ENCODE measurements at places on chromosomes 1 and 21. TPM values are rescaled to one million over a fixed set of nuclear protein-coding genes. Genes with fewer than 3 reads are reported as not detected.

GRCh38 chr1:172600615-172601014 lies 58.3 kb upstream of the FASLG start:
- H3K4me3 ChIP-seq: no peak overlapping the region
- peaks cover 73% of the 10 kb centered on the region for H3K36me3 ChIP-seq
- DNase-seq: no peak
- no peak overlapping the region for H3K27ac ChIP-seq
- no peaks in the 10 kb centered on the region for H3K4me1 ChIP-seq
- H3K27me3 ChIP-seq: no peaks in the 10 kb centered on the region

DNA sequence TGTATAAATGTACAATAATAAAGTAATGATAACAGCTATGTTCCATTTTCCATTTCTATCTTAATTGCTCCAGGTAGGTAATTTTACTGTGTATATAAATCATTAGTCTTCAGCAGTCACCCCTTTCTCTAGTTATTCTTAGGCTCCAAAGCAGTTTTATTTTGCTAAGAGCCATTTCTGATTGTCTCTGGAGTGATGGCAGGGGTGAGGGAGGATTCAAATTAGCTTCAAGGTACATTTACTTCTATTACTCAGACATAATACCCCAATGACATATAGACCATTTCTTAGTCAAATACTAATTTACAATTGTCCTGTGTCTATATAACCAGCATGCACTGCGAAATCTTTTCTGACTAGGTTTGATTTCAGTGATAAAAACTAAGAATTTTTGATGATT lies 663.4 kb upstream of the PRMT6 start:
- no peak for DNase-seq
- no peak overlapping the region for H3K4me3 ChIP-seq
- no peaks in the 10 kb centered on the region for H3K4me1 ChIP-seq
- no peaks in the 10 kb centered on the region for H3K27me3 ChIP-seq

FAM110D gene
- polyA plus RNA-seq: 1.1 TPM

DNA sequence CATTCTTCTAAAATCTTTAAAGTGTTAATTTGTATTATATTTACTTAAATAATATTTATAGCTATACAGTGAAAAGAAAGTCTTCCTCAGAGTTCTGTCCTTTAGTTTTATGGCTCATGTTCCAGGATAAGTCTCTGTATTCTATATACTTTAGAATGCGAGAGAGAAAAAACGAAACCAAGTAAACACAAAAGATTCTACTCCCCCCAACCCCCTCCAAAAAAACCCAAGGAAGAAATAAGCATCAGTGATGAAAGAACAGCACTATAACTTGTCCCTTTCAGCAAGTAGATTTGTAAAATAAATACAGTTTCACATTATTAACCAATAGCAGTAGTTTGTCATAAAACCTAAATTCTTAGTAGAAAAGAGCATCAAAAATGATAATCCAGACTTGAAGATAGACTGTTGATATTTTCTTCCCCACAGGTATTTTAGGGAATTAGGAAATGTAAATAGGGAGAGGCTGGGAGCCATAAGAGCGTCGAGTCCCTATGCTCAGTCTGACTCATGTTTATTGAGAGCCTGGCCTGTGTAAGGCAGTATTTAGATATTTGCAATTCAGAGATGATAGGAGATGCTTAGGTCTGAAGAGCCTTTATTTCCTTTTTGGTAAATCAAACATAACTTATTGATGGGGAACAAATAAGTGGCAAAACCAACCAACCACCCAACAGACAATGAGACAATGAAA lies 35.5 kb downstream of the CDC14A start:
- DNase-seq: no peak
- no peak overlapping the region for H3K4me3 ChIP-seq
- no peaks in the 10 kb centered on the region for H3K27me3 ChIP-seq
- no peaks in the 10 kb centered on the region for H3K36me3 ChIP-seq

DNA sequence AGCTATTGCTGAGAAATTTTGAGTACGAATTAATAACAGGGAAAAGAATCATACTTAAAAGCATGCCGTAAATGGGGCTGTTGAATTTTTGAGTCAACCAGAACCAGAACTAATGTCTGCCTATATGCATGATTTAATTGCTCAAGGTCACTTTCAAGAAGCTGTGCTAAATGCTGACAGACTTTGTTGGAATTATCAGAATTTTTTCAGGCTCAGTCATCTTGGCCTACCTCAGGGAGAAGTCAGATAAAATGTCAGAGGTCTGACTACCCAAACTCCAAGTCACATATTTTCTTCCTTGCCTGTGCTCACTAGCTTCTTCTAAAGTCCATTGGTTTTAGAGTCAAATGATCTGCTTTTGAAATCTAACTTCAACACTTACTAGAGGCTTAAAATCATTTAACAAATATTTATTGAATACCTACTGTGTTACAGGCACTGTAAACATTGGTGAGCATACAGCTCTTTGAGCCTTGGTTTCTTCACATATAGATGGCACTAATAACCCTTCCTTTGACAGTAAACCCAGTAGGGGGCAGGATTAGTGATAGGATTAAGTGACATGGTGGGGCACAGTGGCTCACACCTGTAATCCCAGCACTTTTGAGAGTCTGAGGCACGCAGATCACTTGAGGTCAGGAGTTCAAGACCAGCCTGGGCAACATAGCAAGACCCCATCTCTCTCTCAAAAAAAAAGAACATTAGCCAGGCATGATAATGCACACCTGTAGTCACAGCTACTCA lies 121.2 kb upstream of the SLC44A3 start:
- no peaks in the 10 kb centered on the region for H3K4me1 ChIP-seq
- DNase-seq: no peak
- no peaks in the 10 kb centered on the region for H3K27me3 ChIP-seq
- H3K4me3 ChIP-seq: no peak overlapping the region
- H3K27ac ChIP-seq: no peak overlapping the region

DNA sequence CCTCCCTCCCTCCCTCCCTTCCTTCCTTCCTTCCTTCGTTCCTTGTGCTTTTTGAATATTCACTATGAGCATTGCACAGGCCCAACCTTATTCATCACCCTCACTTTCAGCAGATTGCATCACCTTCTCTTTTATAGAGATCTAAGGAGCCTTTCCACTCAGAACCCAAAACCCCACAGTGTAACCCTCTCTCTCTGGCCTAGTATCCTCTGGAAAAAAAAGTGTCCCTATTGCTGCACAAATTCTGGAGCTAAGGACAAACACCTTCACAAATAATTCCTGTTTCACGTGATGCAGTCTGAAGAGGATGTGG lies 25.6 kb downstream of the OR10J5 start:
- H3K36me3 ChIP-seq: no peaks in the 10 kb centered on the region
- DNase-seq: no peak
- H3K4me3 ChIP-seq: no peak overlapping the region
- no peaks in the 10 kb centered on the region for H3K4me1 ChIP-seq
- H3K27ac ChIP-seq: no peak overlapping the region
- H3K27me3 ChIP-seq: no peaks in the 10 kb centered on the region

B3GALT5 gene
- polyA plus RNA-seq: 4.6 TPM

- no peaks in the 10 kb centered on the region for H3K4me1 ChIP-seq
- DNase-seq: no peak
- H3K4me3 ChIP-seq: no peak overlapping the region
- H3K36me3 ChIP-seq: peaks cover 21% of the 10 kb centered on the region
- H3K27me3 ChIP-seq: no peaks in the 10 kb centered on the region
- no peak overlapping the region for H3K27ac ChIP-seq
Observed at GRCh38 chr1:247303216-247303615, 28.5 kb downstream of the ZNF496 start.

GSTM2 gene
- polyA plus RNA-seq: 4.9 TPM

All from sigmoid colon (tissue), 7 donors.